Activated CD4-positive, alpha-beta T cell treated with anti-CD3 and anti-CD28 coated beads, Interleukin-2, Interleukin-4, amounts not matched to agents 100 ng/mL and 50 ng/mL, durations not matched to agents 16 hours and 8 hours (primary cell): ENCODE measurements at places on chromosomes 2 and 18.

GRCh38 chr2:38947241-38948239 lies 57.9 kb downstream of the ARHGEF33 start:
- DNase-seq: peak; percentile 77

- no peak for DNase-seq
Observed at GRCh38 chr2:19866771-19867170, 35.0 kb downstream of the TTC32 start.

DNA sequence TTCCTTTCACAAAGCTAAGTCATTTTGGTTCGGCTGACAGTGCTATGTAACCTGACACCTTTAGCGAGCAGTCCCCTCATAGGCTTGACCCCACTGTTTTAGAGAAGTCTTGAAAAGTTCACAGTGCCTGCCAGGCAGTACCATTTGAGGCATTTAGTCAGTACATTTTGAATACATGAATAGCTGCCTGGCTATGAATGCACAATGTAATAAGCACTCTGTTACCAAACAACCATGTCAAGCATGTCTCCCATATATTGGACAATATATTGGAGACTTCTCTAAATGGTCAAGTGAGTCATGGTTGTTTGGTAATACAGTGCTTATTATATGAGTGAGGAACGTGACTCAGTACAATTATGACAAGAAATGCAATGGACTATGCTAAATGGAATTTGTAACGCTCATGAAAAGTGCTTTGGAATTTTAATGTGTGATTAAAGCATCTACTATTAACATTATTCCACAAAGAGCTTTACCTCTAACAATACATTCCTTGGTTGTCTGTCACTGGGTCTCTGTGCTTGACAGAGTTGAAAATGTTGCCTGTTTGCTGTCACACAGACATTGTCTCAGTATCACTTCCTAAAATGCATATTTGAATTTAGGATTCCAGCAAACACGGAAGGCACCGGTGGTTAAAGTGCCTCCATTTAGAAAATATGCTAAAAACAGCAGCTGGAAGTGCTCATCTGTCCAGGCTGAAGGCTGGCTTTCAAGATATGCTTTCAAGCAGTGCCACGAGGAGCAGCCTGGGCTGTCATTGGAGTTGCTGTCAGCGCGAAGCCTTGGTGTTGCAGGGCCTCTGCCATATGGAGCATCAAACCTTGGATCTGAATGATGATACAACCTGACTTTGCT lies 458.6 kb downstream of the FBXO15 start:
- DNase-seq: no peak

DNA sequence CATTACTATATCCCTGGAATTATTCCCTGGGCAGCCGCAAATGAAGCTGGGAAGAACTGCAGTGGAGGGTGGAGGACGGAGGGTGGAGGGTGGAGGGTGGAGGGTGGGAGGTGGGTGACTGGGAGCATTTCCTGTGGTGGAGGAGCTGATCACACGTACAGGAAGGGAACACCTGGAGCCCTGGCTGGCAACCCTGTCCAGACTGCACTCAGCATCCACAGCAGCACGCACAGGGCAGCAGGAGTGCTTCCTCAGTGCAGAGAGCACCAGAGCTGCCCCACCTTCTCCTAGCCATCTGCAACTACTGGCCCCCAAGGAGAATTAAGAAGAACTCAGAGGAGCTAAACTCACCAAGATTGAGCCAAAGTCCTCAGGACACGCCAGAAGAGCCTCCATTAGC lies 249.9 kb downstream of the EIPR1 start:
- no peak for DNase-seq

GRCh38 chr2:8296306-8296705 lies 385.6 kb upstream of the ID2 start:
- no peak for DNase-seq

DNA sequence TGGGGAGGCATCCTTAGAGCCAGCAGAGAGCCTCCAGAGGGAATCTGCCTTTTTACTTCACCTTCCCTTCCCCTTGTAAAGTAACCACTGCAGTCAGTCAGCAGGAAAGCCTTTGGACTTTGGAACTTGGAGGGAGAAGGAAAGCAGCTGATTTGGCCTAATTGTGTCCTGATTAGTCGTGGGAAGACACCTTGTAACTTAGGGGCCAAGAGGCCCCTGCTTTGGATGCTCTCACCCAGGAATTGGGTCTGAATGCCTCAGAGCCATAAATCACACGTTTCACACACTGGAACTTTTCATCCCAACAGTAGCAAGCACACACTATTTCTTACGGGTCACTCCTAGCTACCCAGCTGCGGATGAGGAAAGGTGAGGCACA lies 81.0 kb upstream of the PPM1B start:
- no peak for DNase-seq

DNA sequence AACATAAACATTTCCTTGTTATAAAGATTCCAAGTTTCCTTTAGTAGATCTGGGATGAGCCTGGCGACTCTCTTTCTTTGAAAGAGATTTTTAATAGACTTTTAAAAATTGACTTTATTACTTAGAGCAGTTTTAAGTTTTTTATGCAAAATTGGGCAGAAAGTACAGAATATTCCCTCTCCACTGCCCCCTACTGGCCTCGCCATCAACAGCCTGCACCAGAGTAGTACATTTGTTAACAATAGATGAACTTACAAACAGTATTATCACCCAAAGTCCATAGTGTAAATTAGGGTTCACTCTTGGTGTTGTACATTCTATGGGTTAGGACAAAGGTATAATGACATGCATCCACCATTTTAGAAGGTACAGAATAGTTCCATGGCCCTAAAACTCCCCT lies 3.9 kb downstream of the MAP3K19 start:
- DNase-seq: no peak

GRCh38 chr18:77101410-77102258 lies 30.9 kb downstream of the MBP start:
- DNase-seq: peak; percentile 79

GRCh38 chr18:25725501-25725900 lies 364.9 kb downstream of the SS18 start:
- DNase-seq: no peak

DNA sequence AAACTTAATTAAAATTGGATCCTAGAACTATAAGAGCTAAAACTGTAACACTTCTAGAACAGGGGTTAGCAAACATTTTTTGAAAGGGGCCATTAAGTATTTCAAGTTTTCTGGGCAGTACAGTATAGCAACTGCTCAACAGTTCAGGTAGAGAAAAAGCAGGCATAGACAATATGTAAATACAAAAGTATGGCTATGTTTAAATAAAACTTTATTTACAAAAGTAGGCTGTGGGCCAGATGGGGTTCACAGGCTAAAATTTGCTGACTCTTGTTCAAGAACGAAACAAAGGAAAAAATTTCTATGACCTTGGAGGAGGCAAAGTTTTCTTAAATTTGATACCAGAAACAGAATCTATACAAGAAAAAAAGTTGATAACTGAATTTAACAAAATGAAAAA lies 114.5 kb downstream of the MEMO1 start:
- DNase-seq: no peak

- DNase-seq: no peak
Observed at GRCh38 chr2:72612614-72613160, 213.1 kb downstream of the EXOC6B start.

- no peak for DNase-seq
Observed at GRCh38 chr2:208937521-208937920, 486.3 kb upstream of the MAP2 start.

- DNase-seq: no peak
Observed at GRCh38 chr2:51920509-51920908, 888.6 kb upstream of the NRXN1 start.

GRCh38 chr18:48928787-48929186 lies 22.0 kb downstream of the SMAD7 start:
- peak; percentile 82 for DNase-seq

GRCh38 chr2:49251251-49251650 lies 96.9 kb upstream of the FSHR start:
- no peak for DNase-seq

- DNase-seq: no peak
Observed at GRCh38 chr2:120485096-120485495, 139.2 kb downstream of the INHBB start.

DNA sequence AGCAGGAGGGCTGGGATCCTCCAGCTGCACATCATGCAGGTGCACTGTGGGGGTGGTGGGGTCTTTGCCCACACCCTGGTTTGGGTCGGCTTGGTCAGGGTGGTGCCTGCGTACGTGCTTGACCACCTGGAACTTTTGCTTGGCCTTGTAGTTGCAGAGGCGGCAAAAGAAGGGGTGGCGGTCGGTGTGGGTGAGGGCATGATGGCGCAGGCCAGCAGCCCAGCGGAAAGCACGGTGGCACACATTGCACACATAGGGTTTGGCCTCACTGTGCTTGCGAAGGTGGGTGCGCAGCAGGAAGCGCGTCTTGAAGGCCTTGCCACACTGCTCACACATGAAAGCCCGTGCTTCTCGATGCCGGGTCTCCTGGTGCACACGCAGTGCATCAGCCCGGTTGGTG lies 21.1 kb downstream of the ZNF142 start:
- DNase-seq: no peak

- DNase-seq: no peak
Observed at GRCh38 chr2:45715601-45716379, 64.3 kb downstream of the PRKCE start.
